Upper lobe of left lung (tissue), 6 donors: ENCODE measurements at places on chromosomes 7 and 10.

DNA sequence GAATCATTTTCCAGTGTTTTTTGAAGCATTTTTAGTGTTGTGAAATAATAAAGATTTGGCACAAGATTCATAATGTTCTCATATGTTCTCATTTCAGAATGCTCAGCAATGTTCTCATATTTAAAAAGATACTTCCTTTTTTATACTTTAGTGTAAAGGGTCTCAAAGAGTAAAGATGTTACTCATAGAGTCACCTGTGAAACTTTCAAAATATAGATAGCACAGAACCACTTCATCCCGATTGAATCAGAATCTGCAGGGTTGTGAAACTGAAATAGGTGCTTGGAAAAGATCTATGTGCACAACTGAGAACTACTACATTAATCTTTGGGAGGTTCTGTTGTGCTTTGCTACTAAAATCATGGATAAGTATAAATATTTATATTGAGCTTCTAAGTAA, 144.7 kb downstream of the MDFIC start:
- no peak for DNase-seq

- DNase-seq = no peak
Observed at GRCh38 chr7:33485747-33486493, 356.6 kb downstream of the BBS9 start.

DNA sequence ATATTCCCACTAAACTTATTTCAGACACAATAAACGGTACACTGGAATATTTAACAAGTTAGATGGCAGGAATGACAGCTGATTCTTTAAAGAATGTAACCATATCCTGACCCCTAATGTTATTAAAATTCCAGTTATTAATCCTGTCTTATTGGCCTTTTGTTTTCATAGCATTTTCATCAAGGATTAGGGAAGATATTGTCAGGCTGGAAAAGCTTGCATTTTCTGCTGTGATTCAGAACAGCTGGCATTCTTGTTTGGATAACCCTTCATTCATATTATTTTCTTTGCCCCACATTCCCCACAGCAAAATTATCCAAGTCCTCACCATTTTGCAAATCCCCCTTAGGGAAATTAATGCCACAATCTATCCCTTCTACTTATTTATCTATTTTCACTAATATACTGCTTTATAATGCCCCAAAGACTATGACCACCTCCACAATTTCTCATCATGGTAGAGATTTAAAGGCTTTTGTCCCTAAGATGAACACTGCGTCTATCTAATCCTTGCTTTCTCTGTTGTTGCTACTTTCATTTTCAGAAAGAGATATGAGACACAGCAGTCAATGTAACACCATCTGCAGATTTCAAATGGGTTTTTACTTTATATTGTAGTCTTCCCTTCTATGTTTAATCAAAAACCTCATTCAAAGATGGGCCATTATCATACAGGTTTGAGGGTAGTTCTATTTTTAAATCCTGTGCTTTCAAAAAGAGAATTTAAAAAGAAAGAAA, 475.1 kb downstream of the PARD3 start:
- no peak for DNase-seq

DNA sequence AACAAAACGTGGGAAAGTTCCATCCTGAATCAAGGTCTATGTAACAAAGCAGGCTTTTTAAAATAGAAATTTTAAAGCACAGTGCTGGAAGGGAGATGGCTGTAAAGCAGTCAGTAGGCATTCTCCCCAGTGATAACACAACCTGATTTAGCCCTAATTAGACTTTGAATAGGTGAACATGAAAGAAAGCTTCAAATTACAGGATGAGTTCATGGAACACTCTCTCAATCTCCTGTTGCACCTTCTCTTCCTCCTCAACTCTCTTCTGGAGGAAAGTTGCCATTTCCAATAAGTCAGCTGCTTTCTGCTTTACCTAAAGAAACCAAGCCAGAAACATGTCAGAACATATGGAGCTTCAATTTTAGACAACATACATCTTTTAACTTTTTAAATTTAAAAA, 20.1 kb downstream of the SFR1 start:
- no peak for DNase-seq

DNA sequence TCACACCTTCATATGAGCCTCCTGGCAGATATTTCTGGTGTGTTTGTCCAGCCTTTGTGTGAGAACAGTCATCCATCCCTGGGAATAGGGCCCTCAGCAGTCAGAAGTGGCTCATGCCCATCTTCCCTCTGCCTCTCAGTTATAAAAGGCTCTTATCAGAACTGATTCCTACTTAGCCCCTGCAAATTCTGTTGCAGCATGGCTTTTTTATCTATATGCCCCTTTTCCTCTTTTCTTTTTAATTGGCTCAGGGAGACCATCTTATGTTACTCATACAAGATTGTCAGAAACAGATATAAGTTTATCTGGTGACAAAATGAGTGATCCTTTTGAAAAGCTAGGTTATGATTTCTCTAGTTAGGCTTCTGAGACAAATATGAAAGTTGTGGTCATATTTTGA, 194.1 kb downstream of the CREB5 start:
- DNase-seq = no peak

DNA sequence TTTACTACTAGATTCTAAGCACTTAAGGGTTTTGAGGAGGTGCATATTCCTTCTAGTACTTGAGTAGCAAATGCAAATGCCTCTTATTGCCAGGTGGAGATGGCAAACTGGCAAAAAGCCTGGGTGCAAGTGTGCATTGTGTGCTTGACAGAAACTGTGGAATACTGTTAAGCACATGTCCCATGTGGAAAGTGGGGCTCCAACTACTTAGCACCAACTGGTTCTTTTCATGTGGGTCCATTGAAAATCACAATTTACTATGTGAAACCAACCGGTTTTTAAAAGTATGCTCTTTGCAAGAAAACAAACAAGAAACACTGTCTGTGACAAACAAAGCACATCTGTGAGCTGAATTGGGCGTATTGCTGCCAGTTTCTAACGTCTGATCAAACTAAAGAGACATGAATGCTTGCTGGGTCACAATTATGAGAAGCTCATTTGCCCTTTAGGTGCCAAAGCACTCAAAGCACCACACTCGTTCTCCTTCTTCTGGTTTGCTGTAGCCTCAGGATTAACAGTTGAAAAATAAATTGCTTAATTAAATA, 197.4 kb downstream of the SEMA3E start:
- no peak for DNase-seq
